A673 (cell line): ENCODE measurements at places on chromosomes 11 and 22. TPM values are rescaled to one million over a fixed set of nuclear protein-coding genes. Genes with fewer than 3 reads are reported as not detected.

- DNase-seq = no peak
These were observed 8.3 kb downstream of the CLCF1 start for GRCh38 chr11:67364783-67365722.

DNA sequence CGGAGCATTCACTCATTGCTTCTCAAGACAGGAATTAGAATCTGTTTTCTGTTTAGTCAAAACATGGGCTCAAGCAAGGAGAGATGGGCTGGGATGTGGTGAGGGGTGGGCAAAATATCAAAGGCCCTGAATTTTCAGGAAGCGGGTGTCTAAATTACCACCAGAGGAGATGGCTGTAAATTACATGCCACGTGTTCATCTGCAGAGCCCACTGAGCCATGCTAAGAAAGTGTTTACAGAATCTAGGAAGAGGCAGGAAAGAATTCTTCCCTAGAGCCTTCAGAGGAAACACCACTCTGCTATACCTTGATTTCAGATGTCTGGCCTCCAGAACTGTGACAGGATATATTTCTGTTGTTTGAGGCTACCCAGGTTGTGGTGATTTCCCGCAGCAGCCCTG, 46.1 kb downstream of the CLMP start:
- DNase-seq = no peak

DNA sequence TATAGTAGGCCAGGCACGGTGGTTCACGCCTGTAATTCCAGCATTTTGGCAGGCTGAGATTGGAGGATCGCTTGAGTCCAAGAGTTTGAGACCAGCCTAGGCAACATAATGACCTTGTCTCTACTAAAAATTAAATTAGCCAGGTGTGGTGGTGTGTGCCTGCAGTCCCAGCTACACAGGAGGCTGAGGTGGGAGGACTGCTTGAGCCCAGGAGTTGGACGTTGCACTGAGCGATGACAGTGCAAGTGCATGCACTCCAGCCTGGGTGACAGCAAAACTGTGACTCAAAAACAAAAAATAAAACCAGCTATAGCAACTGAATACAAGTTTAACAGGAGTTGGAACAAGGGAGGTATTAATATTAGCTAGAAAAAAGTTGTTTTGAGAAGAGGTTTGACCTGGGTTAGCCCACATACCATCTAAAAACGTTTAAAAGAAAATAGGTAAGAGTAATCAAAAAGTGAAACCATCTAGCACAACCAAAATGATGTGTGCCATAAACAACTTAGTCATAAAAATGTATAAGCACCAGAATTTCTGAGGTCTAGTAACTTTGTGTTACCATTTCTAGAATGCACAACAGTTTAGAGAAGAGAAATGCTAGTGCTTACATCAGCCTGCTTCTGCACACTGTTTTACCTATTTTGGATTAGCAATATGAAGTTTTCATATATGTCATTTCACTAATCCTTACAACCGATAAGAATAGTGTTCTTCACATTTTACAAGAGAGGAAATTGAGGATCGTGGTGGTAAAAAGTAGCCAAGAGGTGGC, 26.5 kb downstream of the NARS2 start:
- DNase-seq = no peak

Gene SLC1A2
- 0.11 TPM in 1 of 2 replicates, not detected in the other for total RNA-seq

Gene UBXN1
- 143 and 147 TPM in 2 replicates for total RNA-seq

GRCh38 chr11:2289859-2290258, 11.9 kb downstream of the C11orf21 start:
- DNase-seq = no peak

GRCh38 chr11:9625162-9625561, 38.7 kb upstream of the SWAP70 start:
- DNase-seq = no peak

Gene KRTAP5-10
- not detected in 2 replicates for total RNA-seq

GRCh38 chr11:99320769-99321290, 300.1 kb downstream of the CNTN5 start:
- no peak for DNase-seq

- no peak for DNase-seq
These were observed 152.9 kb downstream of the SNX19 start for GRCh38 chr11:130763087-130763980.

DNA sequence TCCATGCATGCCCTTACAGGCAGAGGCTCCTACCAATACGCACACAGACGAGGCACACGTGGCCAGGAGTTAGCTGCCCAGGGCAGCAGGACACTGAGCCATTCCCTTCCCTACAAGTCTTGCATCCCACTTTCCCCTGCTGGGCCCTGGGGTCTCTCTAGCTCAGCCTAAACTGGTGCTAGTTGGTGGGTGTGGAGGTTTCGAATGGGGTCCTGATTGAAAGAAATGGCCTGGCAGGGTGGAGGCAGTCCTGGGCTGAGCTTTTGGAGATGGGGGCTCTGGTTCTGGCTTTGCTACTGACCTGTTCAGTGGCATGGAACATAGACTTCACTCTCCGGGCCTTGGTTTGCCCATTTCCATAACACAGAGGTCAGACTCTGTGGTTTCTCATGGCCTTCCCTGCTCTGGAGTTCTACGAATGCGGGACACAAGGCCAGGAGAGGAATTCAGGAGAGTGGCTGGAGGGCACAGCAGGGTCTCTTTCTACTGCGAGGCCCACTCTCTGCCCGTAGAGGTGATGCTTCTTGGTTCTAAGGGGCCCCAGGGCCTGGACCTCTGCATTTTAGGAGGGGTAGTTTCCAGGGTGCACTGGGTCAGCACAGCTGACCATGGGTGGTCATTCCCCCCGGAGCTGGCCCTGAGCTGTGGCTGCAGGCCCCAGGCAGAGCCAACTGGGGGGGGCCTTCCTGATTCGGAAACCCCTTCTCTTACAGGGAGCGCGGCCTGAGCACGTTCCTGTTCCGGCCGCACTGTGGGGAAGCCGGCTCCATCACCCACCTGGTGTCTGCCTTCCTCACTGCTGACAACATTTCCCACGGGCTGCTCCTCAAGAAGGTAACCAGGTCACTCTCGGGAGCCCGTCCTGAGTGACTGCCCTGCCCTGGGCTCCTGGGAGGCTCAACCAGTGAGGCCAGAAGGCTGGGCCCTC, 40.0 kb downstream of the RNF141 start:
- no peak for DNase-seq

- peak; percentile 53 for DNase-seq
These were observed 1.1 kb upstream of the TTLL8 start for GRCh38 chr22:50058906-50059880.

DNA sequence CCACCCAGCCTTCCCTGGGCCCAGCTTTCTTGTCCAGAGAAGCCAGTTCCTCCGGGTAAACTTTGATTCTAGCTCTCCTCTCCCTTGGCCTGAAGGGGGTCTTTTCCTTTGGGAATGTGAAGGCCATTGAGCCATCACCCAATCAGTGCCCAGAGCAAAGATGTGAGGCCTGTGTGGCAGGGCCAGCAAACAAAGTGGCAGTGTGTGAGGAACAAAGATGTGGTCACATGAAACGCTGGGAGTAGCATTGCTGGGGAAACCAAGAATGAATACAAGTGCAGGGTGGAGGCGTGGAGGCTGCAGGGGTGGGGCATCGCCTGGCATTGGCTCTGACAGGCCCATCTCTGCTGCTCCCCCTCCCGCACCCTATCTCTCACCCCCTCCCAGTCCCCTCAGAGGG, 91.9 kb upstream of the BID start:
- no peak for DNase-seq

DNA sequence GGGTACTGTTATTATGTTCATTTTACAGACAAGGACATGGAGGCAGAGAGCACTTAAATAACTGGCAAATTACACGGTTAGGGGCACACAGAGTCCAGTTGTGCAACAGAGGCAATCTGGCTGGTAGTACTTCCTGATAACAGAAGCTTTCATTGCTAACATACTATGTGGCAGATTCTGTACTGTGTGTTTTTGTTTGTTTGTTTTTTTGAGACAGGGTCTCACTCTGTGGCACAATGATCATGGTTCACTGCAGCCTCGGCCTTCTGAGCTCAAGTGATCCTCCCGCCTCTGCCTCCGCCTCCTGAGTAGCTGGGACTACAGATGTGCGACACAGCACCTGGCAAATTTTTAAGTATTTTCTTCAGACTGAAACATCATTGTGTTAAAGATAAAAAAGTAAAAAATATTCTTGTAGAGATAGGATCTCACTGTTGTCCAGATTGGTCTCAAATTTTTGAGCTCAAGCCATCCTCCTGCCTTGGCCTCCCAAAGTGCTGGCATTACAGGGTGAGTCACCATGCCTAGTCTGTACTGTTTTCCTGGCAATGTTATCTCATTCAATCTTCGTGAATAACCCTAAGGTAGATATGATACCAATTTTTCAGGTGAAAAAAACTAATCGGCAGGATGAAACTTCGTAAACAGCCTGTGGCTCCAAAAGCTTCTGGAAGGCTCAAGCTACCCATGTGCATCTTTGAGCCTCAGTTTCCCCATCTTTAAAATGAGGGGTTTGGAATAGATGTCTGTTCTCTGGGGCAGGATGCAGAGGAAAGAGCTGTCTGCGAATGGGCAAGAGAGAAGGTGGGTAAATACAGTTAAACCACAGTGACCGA, 921 bp upstream of the NUCB2 start:
- DNase-seq = no peak

Gene P2RX3
- not detected in 2 replicates for total RNA-seq
